ENCODE measurements at places on chromosomes 6 and 20.

- no peak overlapping the region for H3K4me3 ChIP-seq
- DNase-seq, result no peak
- peaks cover 42% of the 10 kb centered on the region for H3K36me3 ChIP-seq
- no peak overlapping the region for H3K27ac ChIP-seq
- no peaks in the 10 kb centered on the region for H3K4me1 ChIP-seq
- H3K27me3 ChIP-seq, result no peaks in the 10 kb centered on the region
Observed at GRCh38 chr6:143792402-143793279, 50.5 kb upstream of the LTV1 start.

DNA sequence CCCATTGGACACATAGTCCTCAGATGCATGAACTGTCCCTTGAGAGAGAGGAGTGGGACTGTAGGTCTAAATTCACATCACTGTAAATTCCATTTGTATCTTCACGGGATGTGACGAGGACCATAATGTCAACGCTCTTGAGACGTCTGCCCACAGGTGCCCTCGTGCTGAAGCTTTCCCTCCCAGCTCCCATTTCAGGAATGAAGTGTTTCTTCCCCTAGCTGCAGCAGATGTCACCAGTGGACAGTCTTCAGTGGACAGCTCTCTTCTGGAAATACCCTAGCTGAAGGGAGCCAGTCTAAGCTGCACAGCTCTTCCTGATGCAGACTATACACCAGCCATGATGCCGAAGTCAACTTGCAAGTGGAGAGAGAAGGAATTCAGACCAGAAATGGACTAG is 217.4 kb upstream of the ECI2 start:
- H3K36me3 ChIP-seq, result no peaks in the 10 kb centered on the region
- H3K27me3 ChIP-seq, result peaks cover 2% of the 10 kb centered on the region
- no peak overlapping the region for H3K27ac ChIP-seq
- no peaks in the 10 kb centered on the region for H3K4me1 ChIP-seq
- H3K4me3 ChIP-seq, result no peak overlapping the region

DNA sequence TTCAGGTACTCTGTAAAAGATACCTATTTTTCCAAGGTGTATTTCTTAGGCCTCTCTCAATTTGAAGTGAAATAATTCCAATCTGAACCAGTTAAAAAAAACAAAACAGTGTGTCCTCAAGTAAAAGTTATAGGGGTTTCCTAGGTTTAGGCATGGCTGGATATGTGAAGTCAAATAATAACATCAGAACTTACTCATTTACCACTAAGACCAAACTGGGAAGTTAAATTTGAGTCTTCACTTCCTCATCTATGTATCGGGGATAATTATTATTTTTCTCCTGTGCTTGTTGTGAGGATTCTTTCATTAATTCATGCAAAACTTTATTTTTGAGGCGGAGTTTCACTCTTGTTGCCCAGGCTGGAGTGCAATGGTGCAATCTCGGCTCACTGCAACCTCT is 86.2 kb upstream of the PTPRK start:
- H3K27ac ChIP-seq, result no peak overlapping the region
- no peaks in the 10 kb centered on the region for H3K36me3 ChIP-seq
- H3K4me1 ChIP-seq, result no peaks in the 10 kb centered on the region
- DNase-seq, result no peak
- no peaks in the 10 kb centered on the region for H3K27me3 ChIP-seq
- H3K4me3 ChIP-seq, result no peak overlapping the region

- H3K4me3 ChIP-seq, result no peak overlapping the region
- peaks cover 6% of the 10 kb centered on the region for H3K4me1 ChIP-seq
- H3K36me3 ChIP-seq, result no peaks in the 10 kb centered on the region
- H3K27ac ChIP-seq, result no peak overlapping the region
- peaks cover 47% of the 10 kb centered on the region for H3K27me3 ChIP-seq
Observed at GRCh38 chr6:131946404-131946991, 4.7 kb downstream of the CCN2 start.

- H3K4me3 ChIP-seq, result no peak overlapping the region
- H3K36me3 ChIP-seq, result no peaks in the 10 kb centered on the region
- H3K27me3 ChIP-seq, result peaks cover 1% of the 10 kb centered on the region
- no peaks in the 10 kb centered on the region for H3K4me1 ChIP-seq
- no peak overlapping the region for H3K27ac ChIP-seq
Observed at GRCh38 chr6:44481056-44481455, 93.5 kb downstream of the CDC5L start.
